ENCODE measurements at places on chromosomes 12 and 14. TPM values are rescaled to one million over a fixed set of nuclear protein-coding genes. Genes with fewer than 3 reads are reported as not detected.

- ATAC-seq: no peak
These were observed 209.6 kb downstream of the ADGRD1 start for GRCh38 chr12:131163189-131163738.

DNA sequence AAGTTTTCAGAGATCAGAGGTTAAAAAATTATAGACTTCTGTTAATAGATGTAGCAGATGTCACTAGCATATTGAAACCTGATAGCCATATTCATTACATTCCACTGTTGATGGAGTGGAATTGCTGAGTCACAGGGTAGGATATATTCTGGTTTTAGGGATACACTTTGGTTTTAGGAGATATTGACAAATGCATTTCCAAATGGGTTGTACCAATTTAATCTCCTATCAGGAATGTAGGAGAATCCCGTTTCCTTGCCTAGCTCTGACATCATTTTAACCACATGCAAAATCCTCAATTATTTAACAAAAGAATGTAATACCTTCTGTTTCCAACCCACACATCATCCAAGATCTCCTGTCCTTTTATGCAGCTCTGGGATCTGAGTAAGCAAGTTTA, 30.7 kb upstream of the ESR2 start:
- no peak for ATAC-seq

DNA sequence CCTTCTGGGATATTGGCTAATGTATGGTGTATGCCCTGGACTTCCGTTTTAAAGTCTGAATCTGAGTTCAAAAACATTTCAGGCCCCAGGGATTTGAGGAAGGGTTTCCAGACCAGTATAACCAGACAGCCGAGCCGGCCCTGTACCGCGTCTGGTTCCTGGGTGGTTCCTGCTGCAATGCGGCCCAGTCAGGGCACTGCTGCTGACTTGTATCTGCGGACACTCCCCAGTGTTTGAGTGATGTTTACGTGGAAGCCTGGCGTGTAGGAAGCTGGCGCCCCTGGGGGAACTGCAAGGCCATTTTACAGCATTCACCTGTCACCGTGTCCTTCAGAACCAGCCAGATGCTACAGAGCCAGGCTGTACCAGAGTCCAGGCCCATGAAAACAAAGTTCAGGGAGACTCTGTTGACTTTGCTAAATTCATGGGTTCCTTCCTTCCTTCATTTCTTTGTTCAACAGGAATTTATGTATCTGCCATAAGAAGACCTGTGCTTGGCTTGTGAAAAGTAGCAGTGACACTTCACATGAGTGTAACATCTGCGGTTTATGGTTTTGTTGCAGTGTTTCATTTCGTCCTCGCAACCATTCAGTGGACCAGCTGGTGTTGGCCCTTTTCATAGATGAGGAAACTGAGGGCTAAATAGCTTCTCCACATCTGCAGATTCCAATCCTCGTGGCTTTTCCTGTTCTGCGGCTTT, 16.8 kb downstream of the EML1 start:
- ATAC-seq: no peak

The MRPL52 gene
- 142 TPM for total RNA-seq

The PLCZ1 gene
- total RNA-seq: not detected

- no peak for ATAC-seq
These were observed 8.2 kb upstream of the NTS start for GRCh38 chr12:85865890-85866289.

The KRT2 gene
- not detected for total RNA-seq

- no peak for ATAC-seq
These were observed 17.1 kb downstream of the DEGS2 start for GRCh38 chr14:100142073-100143040.

DNA sequence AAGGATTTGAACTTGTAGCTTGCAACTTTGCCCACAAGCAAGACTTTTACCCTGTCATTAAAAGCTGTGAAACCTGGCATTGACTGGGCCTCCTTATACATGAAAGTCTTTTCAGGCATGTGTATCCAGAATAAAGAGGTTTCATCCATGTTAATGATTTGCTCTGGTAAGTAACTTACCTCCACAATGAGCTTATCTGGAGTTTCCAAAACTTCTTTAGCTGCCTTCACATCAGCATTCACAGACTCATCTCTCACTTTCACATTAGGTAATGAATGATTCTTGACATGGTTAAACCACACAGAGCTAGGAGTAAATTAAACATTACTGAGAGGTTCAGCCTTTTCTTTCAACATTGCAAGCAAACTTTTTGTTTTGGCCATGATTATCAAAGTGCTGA, 234.4 kb upstream of the CLEC14A start:
- ATAC-seq: no peak

GRCh38 chr12:106648736-106649135, 65.9 kb downstream of the RFX4 start:
- ATAC-seq: no peak

DNA sequence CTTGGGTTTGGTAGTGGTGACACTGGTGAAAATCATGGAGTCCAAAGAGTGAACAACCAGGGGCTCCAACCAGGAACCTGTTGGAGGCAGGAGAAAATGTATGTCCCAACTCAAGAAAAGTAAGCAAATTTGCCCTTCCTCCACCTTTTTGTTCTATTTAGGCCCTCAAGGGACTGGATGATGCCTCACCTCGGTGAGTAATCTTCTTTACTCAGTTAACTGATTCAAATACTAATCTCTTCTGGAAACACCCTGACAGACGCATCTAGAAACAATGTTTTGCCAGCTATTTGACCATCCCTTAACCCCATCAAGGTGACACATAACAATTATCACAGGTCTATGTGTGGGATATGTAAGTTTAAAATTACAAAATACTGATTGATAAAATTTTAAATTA, 272.4 kb upstream of the FOXG1 start:
- no peak for ATAC-seq

The LRRK2 gene
- total RNA-seq: 0.26 TPM

The CCDC177 gene
- total RNA-seq: not detected

GRCh38 chr12:104456950-104457745, 400 bp downstream of the CHST11 start:
- peak; percentile 41 for ATAC-seq

DNA sequence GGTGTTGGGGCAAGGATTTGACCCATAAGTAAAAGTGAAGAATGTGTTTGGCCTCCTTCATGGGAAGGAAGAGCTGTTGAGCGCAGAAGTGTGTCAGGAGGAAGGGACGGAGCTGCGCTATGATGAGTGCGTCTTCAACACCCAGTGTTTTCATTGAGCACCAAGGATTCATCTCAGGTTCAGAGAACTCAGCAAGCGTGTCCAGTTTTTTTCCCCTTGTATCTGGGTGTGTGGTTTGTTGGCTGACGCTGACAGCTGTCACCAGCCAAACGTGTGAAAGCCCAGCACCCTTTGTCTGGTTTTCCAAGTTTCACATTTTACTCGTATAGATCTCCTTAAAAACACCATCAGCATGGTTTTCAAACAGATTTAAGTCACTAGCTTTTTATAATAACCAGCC, 12.3 kb downstream of the EP400 start:
- no peak for ATAC-seq

The RIPK3 gene
- 17.4 TPM for total RNA-seq

- no peak for ATAC-seq
These were observed 41.3 kb upstream of the ARID2 start for GRCh38 chr12:45688183-45688582.

DNA sequence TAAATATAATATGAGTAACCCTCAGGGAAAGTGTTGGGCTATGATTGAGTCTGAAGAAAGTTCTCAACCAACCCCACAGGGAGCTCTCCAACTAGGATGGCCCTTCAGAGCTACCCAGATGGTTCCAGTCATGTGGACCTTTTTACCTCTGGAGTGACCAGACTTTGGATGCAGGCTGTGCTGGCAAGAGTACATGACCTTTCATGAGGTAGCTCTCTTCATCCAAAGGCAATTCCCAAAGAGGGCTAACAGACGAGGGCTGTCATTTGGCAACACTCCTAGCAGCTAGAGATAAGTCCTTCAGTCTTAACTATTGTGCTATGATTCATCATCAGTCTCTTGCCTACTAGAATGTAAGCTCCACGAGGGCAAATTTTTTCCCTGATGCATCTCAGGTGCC, 75.4 kb downstream of the DUSP6 start:
- ATAC-seq: no peak

DNA sequence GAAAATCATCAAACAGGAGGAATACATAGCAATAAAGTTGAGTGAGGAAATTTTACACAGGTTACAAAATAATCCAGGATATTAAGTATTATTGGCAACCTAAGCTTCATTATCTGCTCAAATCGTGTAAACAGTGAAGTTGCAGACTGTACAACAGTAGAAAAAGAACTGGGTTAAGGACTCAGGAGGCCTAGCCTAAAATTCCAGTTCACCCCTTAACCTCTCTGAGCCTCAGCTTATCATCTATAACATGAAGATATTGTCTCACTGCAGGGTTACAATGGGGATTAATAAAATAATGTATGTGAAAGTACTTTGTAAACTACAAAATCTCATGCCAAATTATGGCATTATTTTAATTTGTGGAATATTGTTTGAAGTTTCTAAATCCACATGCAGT, 26.0 kb downstream of the DDHD1 start:
- ATAC-seq: no peak

DNA sequence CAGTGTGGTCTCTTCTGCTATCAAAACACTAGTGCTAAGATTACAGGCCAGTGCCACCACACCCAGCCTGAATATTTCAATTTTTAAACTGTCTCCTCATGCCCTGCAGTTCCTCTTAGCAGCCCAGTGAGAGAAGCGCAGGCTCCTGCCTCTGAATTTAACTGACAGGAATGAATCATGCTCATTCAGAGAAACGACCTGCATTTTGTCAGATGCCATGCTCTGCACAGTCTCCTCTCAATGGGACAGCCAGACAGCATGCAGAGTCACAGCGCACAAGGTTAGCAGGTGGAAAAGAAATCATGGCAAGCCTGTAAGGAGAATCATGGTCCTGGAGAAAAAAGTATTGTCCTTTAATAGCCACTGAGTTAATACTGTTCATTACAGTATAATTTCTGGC, 691.0 kb upstream of the SEL1L start:
- no peak for ATAC-seq

The OASL gene
- total RNA-seq: 4.0 TPM

DNA sequence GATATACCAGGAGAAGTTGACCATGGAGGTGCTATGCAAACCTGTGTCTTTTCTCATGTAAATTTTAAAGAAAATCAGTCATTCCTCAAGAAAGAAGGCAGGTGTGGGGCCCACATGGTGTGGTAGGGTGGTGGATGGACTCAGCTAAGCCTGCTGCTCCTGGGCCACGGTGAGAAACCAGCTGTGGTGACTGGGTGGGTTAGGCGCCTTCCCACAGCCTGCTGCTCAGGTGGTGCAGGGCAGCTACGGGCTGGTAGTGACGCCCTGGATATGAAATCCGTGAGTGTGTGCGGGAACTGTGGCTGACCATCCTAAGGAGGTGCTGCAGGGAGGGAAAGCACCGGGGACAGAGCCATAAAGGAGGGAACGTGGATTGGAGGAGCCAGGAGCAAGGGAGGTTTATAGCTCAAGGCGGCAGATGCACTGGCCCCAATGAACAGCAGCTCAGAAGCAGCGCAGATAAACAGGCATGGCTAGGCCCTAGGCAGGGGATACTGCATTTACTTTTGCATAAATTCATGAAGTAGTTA, 408.8 kb downstream of the FUT8 start:
- no peak for ATAC-seq

DNA sequence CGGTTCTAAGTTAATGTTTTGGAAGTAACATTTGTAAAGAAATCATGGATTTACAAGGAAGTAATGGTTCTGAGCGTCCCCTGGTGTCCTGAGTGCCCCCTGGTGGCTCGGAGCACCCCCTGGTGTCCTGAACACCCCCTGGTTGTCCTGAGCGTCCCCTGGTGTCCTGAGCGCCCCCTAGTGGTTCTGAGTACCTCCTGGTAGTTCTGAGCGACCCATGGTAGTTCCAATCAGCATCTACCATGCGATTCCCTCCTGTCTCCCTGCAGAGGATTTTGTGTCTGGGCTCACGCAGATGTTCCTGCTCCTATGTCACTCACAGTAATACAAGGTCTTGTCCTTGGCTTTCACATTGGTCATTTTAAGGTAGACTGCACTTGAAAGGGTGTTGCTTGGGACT, 1352.9 kb downstream of the TMEM121 start:
- peak; percentile 72 for ATAC-seq

GRCh38 chr14:23404331-23404900, 3.7 kb downstream of the MYH6 start:
- ATAC-seq: no peak

- no peak for ATAC-seq
These were observed 9.2 kb downstream of the SOS2 start for GRCh38 chr14:50222055-50222613.

The NID2 gene
- 0.13 TPM for total RNA-seq

DNA sequence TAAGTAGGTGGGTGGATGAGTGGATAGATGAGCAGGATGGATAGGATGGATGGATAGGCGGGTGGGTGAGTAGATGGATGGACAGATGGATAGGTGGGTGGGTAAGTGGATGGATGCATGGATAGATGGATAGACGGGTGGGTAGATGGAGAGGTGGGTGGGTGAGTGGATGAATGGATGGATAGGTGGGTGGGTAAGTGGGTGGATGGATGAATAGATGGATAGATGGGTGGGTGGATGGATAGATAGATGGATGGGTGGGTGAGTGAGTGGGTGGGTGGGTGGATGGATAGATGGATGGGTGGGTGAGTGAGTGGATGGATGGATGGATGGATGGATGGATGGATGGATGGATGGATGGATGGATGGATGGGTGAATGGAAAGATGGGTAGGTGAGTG, 221.7 kb upstream of the NOS1 start:
- ATAC-seq: no peak

GRCh38 chr12:54998958-54999510, 14.5 kb upstream of the TESPA1 start:
- no peak for ATAC-seq

DNA sequence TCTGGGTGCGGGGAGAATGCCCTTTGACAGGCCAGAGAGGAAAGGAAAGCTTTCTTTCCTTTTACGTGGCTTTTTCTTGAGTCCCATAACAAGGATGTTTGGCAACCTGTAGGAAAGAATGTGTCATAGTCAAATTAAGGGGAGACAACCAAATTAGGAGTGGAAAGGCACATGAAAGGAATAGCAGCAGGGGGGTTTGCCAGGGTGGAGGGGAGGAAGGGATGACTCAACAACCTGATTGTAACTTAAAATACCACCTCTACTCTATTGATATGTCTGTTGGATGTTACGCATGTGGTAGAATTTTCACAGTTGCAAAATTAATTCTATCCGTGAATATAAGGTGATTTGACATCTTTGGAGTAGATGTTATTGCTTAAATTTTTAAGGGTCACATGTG, 28.5 kb upstream of the MYBPC1 start:
- ATAC-seq: peak; percentile 32

GRCh38 chr12:84874825-84875139, 37.8 kb downstream of the SLC6A15 start:
- no peak for ATAC-seq
